Ovary (tissue), 10 donors: ENCODE measurements at places on chromosomes 7 and 10. TPM values are rescaled to one million over a fixed set of nuclear protein-coding genes. Genes with fewer than 3 reads are reported as not detected.

Gene DYNC1I1
- 12.1 TPM for total RNA-seq

Gene HTRA1
- total RNA-seq = 259 TPM

Gene EGR2
- total RNA-seq = 2.7 TPM

GRCh38 chr10:133122171-133122935 is 34.6 kb downstream of the ADGRA1 start:
- H3K27me3 ChIP-seq = no peaks in the 10 kb centered on the region
- no peak overlapping the region for H3K27ac ChIP-seq
- no peak for DNase-seq

- DNase-seq = no peak
- H3K27ac ChIP-seq = no peak overlapping the region
- H3K4me3 ChIP-seq = no peak overlapping the region
- no peaks in the 10 kb centered on the region for H3K36me3 ChIP-seq
These were observed 311.3 kb upstream of the ZMIZ1 start for GRCh38 chr10:78757344-78757925.

- H3K4me3 ChIP-seq = no peak overlapping the region
- H3K27me3 ChIP-seq = no peaks in the 10 kb centered on the region
- H3K4me1 ChIP-seq = peaks cover 9% of the 10 kb centered on the region
- no peaks in the 10 kb centered on the region for H3K36me3 ChIP-seq
- H3K27ac ChIP-seq = no peak overlapping the region
These were observed 61.9 kb downstream of the TES start for GRCh38 chr7:116271963-116272886.

GRCh38 chr7:2004841-2005725 is 227.7 kb downstream of the MAD1L1 start:
- H3K27ac ChIP-seq = no peak overlapping the region
- H3K4me3 ChIP-seq = no peak overlapping the region
- no peaks in the 10 kb centered on the region for H3K27me3 ChIP-seq
- DNase-seq = peak; percentile 11
- no peaks in the 10 kb centered on the region for H3K36me3 ChIP-seq

DNA sequence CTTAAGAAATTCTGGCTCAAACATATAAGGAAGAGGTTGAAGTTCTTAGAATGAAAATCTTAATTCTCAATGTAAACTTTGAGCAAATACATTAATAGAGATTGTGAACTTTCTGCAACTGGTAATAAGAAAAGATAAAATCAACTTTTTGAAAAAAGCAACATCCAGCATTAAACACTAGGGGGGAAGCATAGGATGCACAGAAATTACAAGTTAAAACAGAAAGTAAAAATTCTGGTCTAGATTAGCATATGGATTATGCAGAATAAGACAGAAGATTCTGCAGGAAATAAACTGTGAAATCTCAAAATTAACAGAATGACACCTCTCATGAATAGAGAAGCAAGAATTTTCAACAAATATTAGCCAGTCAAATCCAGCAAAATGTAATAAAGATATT is 38.0 kb upstream of the CAV2 start:
- no peaks in the 10 kb centered on the region for H3K4me1 ChIP-seq
- H3K4me3 ChIP-seq = no peak overlapping the region
- no peak for DNase-seq
- no peaks in the 10 kb centered on the region for H3K27me3 ChIP-seq

- H3K4me1 ChIP-seq = no peaks in the 10 kb centered on the region
- no peak for DNase-seq
- H3K27me3 ChIP-seq = no peaks in the 10 kb centered on the region
- H3K27ac ChIP-seq = no peak overlapping the region
- no peak overlapping the region for H3K4me3 ChIP-seq
- H3K36me3 ChIP-seq = no peaks in the 10 kb centered on the region
These were observed 19.1 kb downstream of the GSAP start for GRCh38 chr7:77396894-77397547.

DNA sequence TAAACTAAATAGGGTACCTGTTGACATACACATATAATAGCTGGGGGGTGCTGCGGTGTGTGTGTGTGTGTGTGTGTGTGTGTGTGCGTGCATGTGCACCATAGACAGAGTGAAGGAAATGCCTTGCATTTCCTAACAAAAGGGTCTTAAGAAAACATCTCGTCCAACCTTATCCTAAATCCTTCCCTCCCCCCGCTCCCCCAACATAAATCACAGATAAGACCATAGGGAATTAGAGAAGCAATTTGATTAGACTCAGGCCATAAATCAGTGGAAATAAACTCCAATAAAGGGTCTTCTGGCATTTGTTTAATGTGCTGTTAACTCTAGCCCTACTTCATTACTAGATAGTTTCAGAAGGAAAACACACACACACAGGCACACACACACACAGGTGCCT is 148.5 kb downstream of the PPP1R17 start:
- H3K4me3 ChIP-seq = no peak overlapping the region
- no peak overlapping the region for H3K27ac ChIP-seq
- H3K4me1 ChIP-seq = no peaks in the 10 kb centered on the region
- no peaks in the 10 kb centered on the region for H3K27me3 ChIP-seq
- DNase-seq = no peak
- H3K36me3 ChIP-seq = no peaks in the 10 kb centered on the region

DNA sequence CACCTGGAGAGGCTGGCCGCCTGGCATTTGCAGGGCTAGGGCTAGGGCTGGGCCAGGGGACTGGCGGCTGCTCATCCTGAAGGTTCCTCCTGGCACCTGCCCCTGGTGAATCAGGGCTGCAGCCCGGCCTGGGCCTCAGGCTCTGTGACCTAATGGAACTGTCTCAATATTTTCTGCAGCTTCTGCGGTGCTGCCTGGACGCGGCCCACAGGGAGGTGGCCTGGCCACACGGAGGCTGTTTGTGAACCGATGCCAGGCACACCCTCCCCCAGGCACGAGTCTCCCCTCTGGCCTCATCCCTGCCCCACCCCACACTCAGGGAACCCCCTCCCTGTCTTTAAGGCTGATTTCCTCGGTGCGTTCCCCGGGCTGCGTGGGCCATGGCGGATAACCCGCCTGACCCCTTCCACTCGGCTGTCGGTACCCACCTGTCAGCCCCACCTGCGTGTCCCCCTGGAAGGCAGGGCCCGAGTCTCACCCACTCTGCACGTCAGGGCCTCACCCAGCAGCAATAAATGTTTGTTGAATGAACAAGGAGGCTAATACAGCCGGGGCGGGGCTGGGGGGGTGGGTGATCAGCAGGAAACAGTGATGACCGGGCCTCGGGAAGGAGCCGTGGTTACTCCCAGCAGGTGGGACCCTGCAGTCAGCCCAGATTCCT is 54.5 kb upstream of the DNAJB6 start:
- H3K27ac ChIP-seq = no peak overlapping the region
- H3K27me3 ChIP-seq = no peaks in the 10 kb centered on the region
- H3K36me3 ChIP-seq = no peaks in the 10 kb centered on the region
- DNase-seq = no peak

GRCh38 chr7:97342512-97342911 is 225.0 kb downstream of the SDHAF3 start:
- no peak for DNase-seq
- H3K27me3 ChIP-seq = no peaks in the 10 kb centered on the region
- H3K4me1 ChIP-seq = no peaks in the 10 kb centered on the region
- no peak overlapping the region for H3K27ac ChIP-seq
- H3K36me3 ChIP-seq = no peaks in the 10 kb centered on the region

- no peak overlapping the region for H3K4me3 ChIP-seq
- no peaks in the 10 kb centered on the region for H3K36me3 ChIP-seq
- no peaks in the 10 kb centered on the region for H3K27me3 ChIP-seq
These were observed 33.5 kb downstream of the RELN start for GRCh38 chr7:103955985-103956384.

DNA sequence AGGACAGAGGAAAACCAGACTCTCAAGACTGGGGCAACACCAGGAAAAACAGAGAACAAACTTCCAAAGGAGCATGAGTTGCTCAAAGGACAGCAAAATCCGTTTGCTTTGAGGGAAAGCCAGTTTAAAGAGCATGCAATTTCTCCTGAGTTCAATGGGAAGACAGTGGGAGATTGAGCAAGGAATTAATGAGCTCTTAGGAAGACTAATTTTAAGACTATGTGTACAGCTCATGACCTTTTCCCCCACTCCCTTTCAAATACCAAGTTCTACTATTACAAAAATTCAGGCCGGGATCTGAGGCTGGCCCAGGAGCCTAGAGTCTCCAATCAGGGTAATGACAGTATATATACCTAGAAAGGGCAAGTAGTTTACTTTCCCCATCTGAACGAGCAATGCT is 79.2 kb downstream of the EPDR1 start:
- peaks cover 10% of the 10 kb centered on the region for H3K4me1 ChIP-seq
- H3K4me3 ChIP-seq = no peak overlapping the region
- no peak for DNase-seq
- H3K27me3 ChIP-seq = no peaks in the 10 kb centered on the region

DNA sequence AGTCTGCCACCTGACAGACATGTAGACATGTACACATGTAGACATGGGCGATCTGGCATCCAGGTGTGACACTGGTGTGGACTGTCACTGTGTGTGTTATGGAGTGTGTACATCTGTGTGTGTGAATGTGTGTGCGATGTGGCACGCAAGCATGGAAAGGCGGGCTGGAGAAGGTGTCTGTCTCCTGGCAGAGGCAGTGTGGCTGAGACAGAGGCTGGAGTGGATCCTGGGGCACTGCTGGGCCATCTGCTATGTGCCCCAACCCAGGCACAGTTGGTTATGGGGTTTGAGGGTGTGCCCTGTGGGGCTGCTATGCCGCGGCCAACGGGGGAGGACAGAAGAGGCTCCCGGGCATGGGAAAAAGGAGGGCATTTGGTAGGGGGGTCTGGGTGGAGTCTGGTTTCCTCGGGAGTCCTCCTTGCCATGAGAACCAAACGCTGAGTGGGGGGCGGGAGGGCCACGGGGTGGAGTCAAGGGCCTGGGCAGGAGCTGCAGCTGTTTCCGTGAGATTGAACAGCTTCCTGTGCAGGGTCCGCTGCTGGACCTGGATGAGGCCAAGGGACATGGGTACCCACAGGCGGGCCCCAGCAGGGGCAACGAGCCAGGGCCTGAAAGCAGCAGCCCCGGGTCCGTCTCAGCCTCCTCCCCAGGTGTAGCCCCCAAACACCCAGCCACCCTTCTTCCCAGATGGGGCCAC is 1.3 kb downstream of the ELN start:
- H3K27ac ChIP-seq = no peak overlapping the region
- H3K27me3 ChIP-seq = no peaks in the 10 kb centered on the region
- no peaks in the 10 kb centered on the region for H3K36me3 ChIP-seq
- no peak for DNase-seq

DNA sequence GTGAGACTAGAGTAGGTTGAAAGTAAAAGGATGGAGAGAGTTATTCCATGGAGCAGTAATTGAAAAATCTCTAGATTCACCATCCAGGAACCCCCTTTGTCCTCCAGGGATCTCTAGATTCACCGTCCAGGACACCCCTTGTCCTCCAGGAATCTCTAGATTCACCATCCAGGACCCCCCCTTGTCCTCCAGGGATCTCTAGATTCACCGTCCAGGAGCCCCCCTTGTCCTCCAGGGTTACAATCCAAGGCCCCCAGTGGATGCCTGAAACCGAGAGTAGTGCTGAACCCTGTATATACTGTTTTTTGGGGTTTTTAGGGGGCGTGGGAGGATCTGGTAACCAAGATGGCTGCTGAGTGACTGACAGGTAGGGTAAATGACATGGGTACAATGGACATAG is 38.3 kb upstream of the PPP2R2D start:
- no peaks in the 10 kb centered on the region for H3K4me1 ChIP-seq
- H3K36me3 ChIP-seq = no peaks in the 10 kb centered on the region
- no peak overlapping the region for H3K27ac ChIP-seq

DNA sequence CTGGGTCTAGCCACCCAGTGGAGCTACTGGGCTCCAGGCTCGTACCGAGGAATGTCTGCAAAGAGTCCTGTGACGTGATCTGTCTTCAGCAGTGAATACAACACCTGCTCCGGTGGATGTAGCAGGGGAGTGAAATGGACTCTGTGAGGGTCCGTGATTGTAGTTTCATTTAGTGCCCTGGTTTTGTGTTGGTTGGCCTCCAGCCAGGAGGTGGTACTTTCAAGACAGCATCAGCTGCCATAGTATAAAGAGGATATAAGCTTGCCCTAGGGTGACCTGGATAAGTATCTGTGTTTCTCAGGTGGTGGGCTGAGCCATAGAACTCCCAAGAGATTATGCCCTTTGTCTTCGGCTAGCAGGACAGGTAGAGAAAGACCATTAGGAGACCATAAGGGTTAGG is 24.6 kb upstream of the WNT2 start:
- no peaks in the 10 kb centered on the region for H3K4me1 ChIP-seq
- no peak overlapping the region for H3K4me3 ChIP-seq
- no peaks in the 10 kb centered on the region for H3K36me3 ChIP-seq
- no peak for DNase-seq

DNA sequence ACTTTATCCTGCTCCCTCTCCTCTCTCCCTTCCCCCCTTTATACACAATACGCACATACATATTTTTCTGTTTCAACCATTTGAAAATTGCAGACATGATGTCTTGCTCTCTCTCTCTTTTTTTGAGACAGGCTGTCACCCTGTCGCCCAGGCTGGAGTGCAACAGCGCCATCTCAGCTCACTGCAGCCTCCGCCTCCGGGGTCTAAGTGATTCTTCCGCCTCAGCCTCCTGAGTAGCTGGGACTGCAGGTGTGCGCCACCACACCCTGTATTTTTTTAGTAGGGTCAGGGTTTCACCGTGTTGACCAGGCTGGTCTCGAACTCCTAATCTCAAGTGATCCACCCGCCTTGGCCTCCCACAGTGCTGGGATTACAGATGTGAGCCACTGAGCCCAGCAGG is 38.5 kb downstream of the KLHDC10 start:
- no peaks in the 10 kb centered on the region for H3K4me1 ChIP-seq
- no peaks in the 10 kb centered on the region for H3K27me3 ChIP-seq
- H3K36me3 ChIP-seq = no peaks in the 10 kb centered on the region
- no peak for DNase-seq
- no peak overlapping the region for H3K27ac ChIP-seq
